ENCODE measurements at places on chromosomes 7 and 10.

DNA sequence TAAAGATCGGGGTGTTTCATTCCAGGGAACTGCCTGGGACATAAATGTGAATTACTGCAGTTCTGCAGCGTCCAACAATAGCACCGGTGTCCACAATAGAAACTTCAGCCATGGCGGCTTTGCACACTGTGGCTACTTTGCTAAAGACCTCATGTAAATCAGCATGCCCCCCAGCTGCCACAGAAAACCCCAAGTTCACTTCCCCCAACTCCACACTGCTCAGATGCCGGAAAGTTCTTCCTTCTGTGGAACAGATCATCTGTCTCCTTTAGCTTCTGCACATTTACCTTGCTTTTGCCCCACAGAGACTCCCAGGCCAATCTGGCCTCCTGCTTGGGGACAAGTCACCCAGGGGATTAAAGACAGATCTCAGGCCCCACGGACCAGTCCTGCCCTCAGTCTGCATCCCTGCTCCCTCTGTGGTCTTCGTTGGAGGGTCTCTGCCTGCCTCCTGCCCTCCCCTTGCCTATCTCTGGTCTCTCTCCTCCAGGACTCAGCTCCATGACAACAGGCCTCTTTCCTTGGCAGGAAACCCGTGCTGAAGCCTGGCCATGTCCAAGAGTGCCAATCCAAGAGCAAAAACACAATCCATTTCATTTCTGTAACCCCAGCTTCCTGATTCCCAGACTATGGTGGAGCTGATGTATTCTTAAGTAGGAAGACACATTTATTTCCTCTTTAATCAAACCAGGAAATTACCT lies 403.2 kb downstream of the RPS24 start:
- DNase-seq = no peak

DNA sequence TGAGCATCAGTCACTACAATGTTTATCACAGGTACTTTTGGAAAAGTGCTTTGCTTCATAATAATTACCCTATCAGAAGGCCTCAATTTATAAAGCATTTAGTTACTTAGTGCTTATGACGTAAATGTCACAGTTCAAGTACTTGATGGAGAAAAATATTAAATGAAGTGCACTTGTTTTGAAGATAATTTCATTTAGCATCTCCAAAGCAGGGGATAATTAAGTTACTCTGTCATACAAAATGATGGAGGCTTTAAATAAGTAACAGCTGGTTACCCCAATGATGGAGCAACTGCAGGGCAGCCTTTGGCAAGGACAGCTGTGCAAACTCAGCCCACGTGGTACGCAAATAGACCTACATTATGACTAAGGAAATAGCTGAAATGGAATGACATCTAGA lies 768.8 kb downstream of the GRM8 start:
- DNase-seq = no peak

- peak; percentile 31 for DNase-seq
Observed at GRCh38 chr7:123770378-123770777, 21.6 kb upstream of the WASL start.

- DNase-seq = no peak
Observed at GRCh38 chr7:41130561-41131236, 572.2 kb downstream of the INHBA start.

GRCh38 chr10:12269056-12269455 lies 73.1 kb downstream of the CDC123 start:
- DNase-seq = no peak

DNA sequence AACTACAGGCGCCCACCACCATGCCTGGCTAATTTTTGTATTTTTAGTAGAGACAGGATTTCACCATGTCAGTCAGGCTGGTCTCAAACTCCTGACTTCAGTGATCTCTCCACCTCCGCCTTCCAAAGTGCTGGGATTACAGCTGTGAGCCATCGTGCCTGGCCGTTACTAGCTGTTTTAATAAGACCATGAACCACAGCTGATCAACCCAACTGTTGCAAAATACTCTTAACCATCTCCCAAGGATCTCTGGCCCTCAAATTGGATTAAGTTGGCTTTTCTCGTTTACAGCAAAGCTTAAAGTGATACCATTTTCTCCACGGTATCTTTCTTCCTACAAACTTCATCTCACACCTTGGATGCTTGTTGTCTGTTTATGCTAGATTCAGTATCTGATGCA lies 18.3 kb downstream of the ZFAND2A start:
- DNase-seq = no peak

GRCh38 chr7:91289633-91290254 lies 25.5 kb downstream of the FZD1 start:
- DNase-seq = no peak

GRCh38 chr10:70476249-70477035 lies 2.1 kb upstream of the PALD1 start:
- DNase-seq = no peak

DNA sequence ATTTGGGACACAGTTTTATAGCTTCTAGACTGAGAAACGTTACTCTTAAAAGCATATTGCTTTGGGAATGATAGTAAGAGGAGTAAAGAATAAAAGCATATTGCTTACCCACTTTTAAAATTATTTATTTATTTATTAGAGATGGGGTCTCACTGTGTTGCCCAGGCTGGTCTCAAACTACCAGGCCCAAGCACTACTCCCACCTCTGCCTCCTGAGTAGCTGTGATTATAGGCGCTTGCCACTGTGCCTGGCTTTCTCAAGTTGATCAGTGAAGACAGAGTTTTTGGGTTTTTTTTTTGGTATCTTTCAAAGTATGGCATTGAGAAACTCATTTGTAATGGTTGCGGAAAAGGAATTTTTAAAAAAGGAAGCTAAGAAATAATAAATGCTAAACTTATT lies 68.0 kb downstream of the AHCYL2 start:
- no peak for DNase-seq

DNA sequence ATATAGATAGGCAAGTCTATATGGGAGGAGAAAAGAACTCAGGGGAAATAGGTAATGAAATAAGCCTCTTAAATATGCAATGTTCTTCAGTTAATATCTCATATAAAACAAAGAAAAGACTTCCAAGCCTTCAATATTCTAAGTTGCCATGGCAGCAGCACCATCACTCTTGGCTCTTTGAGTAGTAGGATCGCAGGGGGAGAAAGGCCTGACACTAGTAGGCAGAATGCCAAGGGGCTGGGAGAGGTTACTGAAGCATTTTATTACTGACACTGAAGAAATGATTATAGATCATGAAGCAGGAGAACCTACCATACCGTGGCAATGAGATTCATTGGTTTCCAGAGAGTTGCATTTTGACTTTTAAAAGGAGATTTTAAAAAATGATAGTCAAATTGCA lies 193.9 kb downstream of the NXPH1 start:
- no peak for DNase-seq

DNA sequence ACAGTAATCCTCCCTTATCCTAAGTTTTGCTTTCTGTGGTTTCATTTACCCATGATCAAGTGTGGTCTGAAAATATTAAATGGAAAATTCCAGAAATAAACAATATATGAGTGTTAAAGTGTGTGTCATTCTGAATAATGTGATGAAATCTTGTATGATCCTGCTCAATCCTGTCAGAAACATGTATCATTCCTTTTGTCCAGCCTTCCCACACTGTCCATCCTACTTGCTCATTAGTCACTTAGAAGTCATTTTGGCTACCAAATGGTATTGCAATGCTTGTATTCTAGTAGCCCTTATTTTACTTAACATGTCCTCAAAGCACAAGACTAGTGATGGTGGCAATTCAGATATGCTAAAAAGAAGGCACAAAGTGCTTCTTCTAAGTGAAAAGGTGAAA lies 1211.2 kb upstream of the SORCS1 start:
- peak; percentile 67 for DNase-seq

DNA sequence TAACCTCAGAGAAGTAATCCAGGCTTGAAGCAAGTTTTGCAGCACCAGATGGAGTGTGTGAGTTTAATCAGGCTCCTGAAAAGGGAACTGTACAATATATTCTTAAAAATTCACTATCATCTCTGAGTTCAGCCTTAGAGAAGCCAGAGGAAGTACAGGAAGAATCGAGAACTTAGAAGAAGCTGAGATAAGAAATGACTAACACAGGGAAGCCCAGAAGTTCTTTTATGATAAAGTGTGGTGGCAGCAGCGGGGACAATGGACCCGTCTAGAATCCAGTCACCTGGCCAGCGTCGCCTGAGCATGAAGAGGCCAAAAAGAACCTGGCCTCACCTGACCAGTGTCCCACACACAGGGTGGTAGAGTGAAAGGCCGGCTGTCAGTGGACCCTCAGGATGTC lies 161.0 kb downstream of the USP6NL start:
- no peak for DNase-seq

GRCh38 chr10:64191286-64191685 lies 670.1 kb downstream of the REEP3 start:
- DNase-seq = no peak

GRCh38 chr10:28242555-28243204 lies 60.2 kb downstream of the MPP7 start:
- no peak for DNase-seq

DNA sequence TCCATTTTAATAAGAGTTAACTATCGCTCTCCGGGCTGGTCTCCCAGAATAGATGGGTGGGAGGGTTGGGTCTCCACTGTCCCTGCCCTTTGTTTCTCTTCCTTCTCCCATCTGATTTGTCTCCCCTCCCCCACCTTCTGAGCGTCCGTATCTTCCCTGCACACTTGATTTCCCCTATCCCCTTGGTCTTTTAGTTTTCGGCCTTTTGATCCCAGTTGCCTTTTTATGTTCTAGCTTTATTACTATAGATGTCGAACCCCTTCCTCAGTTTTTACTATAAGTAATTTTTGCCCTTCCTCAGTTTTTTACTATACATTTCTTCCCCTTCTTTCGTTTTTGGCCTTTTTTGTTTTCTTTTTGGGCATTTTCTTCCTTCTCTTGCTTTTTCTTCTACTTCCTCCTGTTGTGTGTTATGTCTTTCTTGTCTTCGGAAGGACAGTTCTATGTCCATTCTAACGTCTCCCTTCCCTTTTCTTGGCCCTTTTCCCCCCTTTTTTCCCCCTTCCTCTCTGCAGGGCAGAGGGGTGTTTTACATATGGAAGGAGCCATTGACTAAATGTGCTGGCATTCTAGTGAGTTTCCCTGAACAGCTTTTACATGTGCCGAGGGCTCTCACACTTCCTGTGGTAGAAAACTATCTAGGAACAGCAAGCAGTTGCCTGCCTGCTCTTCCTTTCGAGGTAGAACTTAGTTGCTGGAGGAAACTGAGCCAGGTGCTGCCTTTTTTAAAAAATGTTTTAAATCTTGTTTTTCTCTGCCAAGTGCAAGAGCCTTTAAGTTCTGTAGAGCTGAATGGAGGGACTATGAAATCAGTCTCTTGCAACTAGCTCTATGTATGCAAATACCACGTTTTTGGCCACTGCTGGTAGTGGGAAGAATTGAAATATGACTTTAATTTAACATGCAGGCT lies 2.8 kb downstream of the TET1 start:
- peak; percentile 72 for DNase-seq

DNA sequence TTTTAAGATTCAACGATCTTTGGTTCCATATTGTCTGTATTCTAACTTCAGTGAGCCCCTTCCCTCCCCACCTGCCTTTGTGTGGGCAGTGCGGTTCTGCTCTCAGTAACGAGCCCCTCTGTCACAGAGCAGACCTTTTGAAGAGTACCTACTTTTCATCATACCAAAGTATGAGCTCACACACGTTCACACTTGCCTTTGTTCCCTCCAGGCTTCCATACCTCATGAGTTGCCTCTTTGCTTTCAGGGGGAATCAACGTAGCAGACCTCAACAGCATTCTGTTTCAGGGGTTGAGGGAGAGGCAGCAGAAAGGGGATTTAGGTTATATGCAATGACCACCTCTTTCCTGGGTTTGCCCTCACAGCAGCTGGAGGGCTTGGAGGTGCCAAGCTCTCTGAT lies 211.4 kb upstream of the MDFIC start:
- no peak for DNase-seq

GRCh38 chr7:138164804-138165203 lies 88.5 kb downstream of the AKR1D1 start:
- DNase-seq = no peak
